Kasumi-1 (cell line): ENCODE measurements at places on chromosomes 3 and 15.

- no peak for DNase-seq
Measured at GRCh38 chr15:70058642-70059360, 38.9 kb downstream of the TLE3 start.

- no peak for DNase-seq
Measured at GRCh38 chr15:61106889-61107288, 122.2 kb downstream of the RORA start.

DNA sequence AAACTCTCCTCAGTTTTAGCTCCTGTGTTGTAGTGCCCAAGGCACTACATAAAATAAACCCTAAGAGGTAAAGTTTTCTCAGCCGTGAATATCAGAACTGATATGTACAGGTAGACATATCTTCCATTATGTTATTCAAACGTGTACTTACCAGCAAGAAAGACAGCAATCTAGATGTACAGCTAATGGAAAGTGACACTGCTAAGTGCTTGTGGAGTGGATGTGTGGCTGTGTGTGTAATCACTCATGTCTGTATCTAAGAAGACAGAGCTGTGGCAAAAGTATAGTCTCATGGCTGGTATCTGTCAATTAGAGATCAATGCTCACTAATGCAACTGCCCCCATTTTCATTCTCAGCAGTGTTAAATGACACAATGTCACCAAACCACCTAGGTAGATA is 101.3 kb downstream of the FMN1 start:
- DNase-seq, result no peak

DNA sequence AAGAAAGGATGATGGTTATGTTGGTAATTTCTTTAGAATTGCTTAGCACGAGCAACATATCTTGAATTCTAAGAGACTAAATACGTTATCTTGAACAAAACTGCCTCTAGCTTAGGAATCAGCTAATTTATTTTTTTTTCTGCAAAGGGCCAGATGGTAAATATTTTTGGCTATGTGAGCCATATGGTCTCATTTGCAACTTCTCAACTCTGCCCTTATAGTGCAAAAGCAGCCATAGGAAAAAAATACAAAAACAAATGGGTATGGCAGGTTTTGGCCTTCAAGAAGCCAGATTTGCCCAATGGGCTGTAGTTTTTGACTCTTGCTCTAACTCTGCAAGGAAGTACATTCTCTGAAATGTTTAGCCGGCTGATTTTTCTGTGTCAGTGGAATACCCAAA is 11.9 kb downstream of the OXSM start:
- no peak for DNase-seq

- DNase-seq, result no peak
Measured at GRCh38 chr3:113589971-113590370, 57.6 kb downstream of the SIDT1 start.

- no peak for DNase-seq
Measured at GRCh38 chr15:85607842-85608241, 186.9 kb downstream of the KLHL25 start.

DNA sequence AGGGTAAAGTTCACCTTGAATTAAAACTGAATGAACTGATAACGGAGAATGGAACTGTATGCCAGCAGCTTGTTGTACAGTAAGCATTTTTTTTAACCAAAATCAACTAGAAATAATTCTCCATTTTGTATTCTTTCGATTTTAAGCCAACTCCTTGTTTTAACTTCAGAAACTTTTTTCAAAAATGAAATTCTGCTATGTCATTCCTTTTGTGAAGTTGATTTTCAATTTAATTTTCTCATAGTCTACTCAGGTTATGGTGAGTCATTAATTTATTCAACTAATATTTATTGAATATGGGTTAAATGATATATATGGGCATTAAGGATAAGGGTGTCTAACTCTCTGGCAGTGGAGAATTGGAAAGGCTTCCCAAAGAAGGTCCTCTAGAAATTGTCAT is 53.7 kb downstream of the RASA2 start:
- DNase-seq, result no peak

DNA sequence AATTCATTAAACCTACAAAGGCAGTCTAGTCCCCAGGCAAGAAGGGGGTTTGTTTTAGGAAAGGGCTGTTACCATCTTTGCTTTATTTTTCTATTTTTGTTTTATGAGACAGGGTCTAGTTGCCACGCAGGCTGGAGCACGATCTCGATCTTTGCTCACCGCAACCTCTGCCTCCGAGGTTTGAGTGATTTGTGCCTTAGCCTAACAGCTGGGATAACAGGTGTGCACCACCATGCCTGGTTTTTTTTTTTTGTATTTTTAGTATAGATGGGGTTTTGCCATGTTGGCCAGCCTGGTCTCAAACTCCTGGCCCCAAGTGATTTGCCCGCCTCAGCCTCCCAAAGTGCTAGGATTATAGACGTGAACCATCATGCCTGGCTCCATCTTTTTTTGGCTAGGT is 4.9 kb downstream of the HIGD1A start:
- no peak for DNase-seq

DNA sequence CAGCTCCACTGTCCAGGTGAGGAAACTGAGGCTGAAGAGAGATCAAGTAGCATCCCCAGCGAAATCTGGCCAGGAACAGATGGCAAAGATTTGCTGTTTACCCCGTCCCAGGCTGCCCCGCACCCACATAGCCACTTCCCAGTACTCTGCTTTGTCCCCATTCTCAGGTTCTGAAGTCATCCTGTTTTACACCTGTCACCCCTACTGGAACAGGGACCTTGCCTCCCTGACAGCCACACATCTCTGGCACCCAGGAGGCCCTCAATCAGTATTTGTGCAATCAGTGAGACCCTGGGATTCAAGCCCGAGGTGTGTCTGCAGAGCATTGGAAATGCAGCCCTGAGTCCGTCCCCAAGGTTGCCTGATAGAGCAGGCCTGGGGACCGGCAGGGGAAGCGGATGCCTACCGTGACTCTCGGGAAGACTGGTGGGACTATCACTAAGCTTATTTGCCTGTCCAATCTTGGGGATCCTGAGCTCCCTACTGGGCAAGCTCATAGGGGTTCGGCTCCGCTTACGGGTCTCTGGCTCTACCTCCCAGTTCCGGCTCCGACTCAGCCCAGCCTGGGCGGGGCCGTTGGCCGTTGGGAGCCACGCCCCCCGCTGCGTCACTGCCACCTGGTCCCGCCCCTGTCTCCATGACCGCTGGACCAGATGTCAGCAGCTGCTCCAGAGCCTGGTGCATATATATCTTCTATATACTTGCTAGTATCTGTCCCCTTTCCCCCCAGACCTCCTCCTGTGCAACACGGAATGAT is 17.5 kb upstream of the FANCD2 start:
- no peak for DNase-seq

DNA sequence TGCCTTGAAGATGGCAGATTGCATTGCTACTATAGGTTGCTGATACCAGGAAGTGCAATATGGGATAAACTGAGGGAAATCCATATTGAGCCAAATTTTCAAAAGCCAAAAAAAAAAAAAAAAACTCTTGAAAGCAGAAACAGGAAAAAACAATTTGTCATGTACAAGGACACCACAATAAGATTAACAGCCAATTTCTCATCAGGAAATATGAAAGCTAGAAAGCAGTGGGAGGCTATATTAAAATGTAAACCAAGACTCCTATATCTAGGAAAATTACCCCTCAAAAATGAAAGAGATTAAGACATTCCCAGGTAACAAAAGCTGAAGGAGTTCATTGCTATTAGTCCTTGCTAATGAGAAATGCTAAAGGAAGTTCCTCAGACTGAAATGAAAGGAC is 462.8 kb upstream of the DPH6 start:
- DNase-seq, result no peak

DNA sequence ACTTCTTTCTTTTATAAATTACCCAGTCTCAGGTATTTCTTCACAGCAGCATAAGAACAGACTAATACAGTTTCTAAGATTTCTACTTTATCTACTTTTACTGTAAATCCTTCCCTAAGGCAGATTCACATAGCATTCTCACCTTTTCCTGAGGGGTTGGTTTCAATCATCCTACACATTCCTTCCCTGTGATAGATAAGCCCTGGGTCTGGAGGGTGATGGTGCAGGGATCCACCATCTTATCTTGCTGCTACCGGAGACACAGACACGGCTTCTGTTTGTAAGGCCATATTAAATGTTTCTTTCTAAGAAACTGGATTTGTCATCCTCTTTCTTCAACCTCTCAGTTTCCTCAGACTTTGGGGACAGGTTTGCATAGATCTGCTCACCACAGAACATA is 6.1 kb downstream of the IQCF5 start:
- DNase-seq, result no peak

- no peak for DNase-seq
Measured at GRCh38 chr3:14471690-14472089, 68.5 kb downstream of the GRIP2 start.

DNA sequence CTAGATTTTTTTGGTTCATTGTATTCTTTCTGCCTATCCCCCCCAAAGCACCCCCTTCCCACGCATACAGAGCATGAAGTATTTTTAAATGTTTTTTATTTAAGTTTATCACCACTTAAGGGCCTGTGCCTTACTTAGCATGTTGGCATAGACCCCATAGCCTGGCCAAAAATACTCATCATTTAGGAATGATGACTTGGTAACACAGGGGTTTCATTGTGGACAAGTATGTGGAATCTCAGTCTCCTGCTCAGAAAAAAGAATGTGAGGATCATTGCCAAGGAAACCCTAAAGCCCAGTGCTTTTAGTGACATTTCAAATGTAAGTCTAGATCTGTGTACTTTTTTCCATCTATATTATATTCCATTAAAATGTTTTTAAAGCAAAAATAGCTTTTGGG is 146.3 kb downstream of the ALCAM start:
- DNase-seq, result no peak
